SHP77 treated with DMSO at 0.1 percent for 48 hours (cell line): ENCODE measurements at places on chromosomes 12 and 14.
A peak's percentile ranks its signal among the peaks of the same experiment; 100 is the strongest.

GRCh38 chr12:100403446-100403845 lies 46.6 kb downstream of the SLC17A8 start:
- DNase-seq, result no peak

DNA sequence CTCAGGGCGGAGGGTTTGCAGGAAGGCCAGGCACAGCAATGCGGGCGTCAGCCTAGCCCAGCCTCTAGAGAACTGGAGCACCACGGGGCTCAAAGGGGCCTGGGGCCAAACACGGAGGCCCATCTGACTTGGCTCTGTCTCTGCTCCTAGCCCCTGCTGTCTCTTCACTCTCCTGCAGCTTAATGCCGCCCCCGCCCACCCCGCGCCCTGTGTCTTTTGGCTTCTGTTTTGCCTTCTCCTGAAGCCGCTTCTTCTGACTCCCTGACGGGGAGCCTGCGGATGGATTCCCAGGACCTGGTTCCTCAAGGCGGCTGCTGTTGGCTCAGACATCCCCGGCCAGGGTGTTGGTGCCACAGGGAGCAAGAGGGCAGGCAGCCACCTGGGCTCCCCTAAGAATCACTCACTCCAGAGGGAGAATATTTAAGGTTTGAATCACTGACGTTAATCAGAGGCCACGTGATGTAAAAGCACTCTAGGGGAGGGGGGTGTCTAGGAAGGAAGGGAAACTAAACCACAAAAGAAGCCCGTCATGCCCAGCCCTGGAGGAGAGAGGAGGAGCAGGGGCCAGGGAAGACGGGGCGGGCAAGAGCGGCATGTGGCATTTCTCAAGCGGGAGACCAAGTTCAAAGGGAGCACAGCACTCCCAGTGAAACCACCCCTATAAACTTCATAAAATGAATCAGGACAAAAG lies 36.9 kb upstream of the PRMT8 start:
- DNase-seq, result no peak

DNA sequence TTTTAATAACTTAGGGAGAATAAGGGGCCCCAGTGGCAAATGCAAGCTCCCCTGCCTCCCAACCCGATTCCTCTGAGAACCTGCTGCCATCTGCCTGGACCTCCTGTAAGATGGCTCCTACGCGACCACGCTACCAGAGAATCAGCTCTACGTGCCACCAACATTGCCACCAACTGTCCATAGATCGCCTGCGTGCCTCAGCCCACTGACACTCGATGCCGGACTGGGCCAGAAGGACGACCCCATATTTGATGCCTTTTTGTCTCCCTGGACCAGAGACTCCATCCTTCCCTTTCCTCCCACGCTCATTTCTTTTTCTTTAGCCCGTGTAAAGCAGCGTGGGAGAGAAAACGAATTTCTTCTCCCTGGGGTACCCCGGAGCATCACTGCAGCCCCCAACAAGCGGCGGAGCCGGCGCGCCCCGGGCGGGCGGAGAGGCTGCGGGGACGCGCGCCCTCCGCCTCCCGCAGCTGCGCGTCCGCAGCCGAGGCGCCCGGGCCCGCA lies 565 bp upstream of the KLHL42 start:
- DNase-seq, result peak; percentile 54

- DNase-seq, result no peak
These were observed 44.5 kb upstream of the ZDHHC17 start for GRCh38 chr12:76719171-76720041.

GRCh38 chr12:49507139-49507538 lies 31.7 kb upstream of the KCNH3 start:
- DNase-seq, result no peak

- DNase-seq, result no peak
These were observed 4.9 kb downstream of the TSPAN8 start for GRCh38 chr12:71152851-71153250.

GRCh38 chr12:11813438-11813813 lies 164.0 kb downstream of the ETV6 start:
- no peak for DNase-seq

DNA sequence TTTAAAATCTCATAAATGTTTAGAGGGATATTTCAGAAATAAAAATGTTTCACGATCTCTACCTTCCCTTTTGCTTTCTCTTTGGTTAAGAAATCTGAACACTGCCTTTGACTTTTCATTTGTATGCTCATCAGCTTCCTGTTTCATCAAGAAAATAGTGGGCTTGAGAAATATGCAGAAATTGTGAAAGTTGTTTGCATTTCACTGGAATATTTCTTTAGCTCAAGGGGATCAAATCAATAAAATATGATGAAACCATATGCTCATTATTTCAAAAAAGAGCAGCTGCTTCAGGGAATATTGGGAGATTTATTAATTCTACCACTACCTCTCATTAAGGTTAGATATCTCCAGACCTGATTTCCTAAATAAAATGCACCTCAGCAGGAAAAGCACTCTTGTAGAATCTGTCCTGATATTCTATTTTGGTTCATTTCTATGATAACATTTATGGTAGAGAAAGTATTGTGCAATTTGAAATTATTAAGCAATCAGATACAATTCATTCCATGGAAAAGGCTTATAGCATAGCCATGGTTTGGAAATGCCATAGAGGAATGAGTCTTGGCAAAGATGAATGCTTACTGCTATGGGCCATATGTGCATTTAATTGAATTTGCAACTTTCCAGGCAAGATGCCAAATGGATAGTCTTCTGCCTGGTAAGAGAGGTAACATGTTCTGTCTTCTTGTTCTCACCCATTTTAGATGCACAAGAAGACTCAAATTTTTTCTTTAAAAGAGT lies 212.6 kb upstream of the SLC16A7 start:
- DNase-seq, result no peak

GRCh38 chr12:89529738-89530137 lies 3.9 kb upstream of the POC1B start:
- peak; percentile 39 for DNase-seq

- DNase-seq, result no peak
These were observed 21.3 kb downstream of the BCL11B start for GRCh38 chr14:99250636-99251208.

- DNase-seq, result no peak
These were observed 500.5 kb downstream of the EGLN3 start for GRCh38 chr14:33450416-33450815.

- DNase-seq, result no peak
These were observed at the start of gene OAS1 for GRCh38 chr12:112906712-112907414. Gene OAS1 (plus strand): TSS chr12:112906962. CDS start chr12:112907040, 78 bp downstream.

DNA sequence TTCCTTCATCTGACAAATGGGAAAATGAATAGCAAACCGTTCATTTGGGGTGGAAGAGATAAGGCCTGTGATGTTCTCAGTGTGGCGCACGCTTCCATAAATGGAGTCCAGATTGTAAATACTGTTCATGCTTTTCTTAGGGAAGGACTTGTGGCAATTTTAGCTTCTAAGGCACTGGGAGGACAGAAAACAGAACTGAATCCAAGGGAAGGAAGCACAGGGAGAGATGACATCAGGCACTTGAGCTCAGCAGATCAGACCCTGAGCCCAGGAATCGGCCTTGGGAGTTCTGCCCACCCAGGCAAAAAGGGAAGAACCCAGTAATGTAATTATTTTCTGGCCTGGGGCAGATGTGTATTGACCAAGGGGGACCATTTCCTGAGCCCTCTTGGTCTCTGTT lies 7.2 kb upstream of the SH2B3 start:
- no peak for DNase-seq

DNA sequence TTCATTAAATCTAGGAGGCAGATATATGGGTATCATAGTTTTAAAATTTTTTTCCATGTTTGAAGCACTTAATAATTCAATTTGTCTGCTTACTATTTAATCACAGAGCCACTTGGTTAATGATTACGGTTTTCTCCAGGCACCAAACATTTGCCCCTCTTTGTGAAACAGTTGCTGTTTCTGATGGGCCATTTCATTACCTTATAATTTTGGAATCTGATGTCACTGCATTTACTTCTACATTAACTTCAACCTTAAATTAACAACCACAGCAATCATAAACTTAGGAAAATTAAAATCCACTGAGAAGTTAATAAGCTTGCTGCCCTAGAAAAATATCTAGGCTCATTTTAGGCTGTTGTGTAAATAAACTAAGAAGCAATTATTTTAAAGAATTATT lies 17.0 kb downstream of the TMCC3 start:
- no peak for DNase-seq

- no peak for DNase-seq
These were observed 31.8 kb upstream of the WSCD2 start for GRCh38 chr12:108097160-108097911.

DNA sequence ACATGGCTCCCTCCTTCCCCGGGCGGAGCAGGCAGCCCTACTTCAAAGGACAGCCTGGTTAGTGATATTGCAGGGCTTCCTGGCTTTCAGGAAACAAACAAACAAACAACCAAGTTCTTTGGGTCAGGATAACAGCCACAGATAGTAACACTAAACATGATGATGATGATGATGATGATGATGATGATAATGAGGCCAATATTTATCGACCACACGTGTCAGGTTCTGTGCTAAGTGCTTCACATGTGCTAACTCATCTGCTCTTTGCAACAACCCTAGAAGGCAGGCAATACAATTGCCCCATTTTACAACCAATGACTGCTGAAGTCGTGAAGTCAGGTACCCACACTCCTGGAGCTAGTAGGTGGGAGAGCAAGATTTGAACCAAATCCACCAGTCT lies 44.1 kb upstream of the TBX5 start:
- no peak for DNase-seq

- DNase-seq, result no peak
These were observed 28.7 kb downstream of the EGLN3 start for GRCh38 chr14:33922125-33922524.

- DNase-seq, result no peak
These were observed 111.3 kb downstream of the DENND5B start for GRCh38 chr12:31479516-31480210.

DNA sequence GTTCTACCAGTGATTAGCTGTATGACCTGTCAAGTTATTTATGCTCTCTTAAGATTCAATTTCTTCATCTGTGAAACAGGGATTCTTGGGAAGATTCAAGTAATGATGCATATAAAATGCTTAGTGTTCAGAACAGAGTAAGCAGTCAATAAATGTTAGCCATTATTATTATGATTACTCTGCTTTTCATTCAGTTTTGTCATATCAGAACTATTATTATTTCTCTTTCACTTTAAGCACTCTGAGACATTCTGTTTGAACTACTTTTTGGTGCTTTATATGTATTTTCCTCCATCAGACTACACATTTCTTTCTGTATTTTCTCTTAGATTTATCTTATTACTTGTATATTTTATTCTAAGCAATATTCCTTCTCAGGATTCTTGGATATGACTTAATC lies 81.2 kb downstream of the CFAP54 start:
- no peak for DNase-seq

- DNase-seq, result no peak
These were observed 19.3 kb downstream of the ZBTB39 start for GRCh38 chr12:56987011-56987410.

GRCh38 chr12:64098709-64099354 lies 123.3 kb downstream of the KICS2 start:
- peak; percentile 92 for DNase-seq

DNA sequence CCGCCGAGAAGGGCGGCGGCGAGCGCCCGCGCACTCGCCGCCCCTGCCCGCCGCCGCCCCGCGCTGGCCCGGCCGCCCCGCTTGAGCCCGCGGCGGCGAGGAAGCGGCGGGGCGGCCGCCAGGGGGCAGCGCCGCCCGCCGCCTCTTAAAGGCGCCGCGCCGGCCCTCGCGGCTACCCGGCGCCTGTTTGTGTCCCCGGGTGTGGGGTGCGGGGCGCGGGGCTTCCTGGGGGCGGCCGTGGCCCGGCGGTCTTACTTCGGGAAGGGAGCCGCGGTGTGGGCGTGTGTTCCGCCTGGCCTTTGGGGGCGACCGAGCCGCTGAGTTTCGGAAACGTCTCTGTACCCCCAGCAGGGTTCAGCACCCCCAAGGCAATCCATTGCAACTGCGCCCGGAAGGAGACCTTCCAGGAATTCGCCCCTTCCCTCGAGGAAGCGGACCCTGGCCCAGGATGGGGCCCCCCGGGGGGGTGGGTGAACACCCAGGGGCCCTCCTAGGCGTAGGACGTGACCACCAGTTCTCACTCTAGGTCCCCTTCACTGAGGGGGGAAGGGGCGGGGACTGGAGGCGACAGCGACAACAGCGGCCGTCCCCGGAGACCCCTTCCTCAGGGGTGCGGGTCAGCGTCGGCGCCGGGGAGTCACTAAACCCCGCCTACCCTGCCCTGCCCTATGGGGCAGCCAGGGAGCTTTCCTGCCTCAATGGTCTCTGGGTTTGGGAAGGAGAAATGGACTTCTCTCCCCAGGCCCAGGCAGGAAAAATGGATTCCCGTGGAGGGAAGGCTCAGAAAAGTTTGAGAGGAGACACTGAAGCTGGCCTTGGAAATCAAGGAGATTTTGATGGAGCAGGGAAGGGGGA lies at the start of gene ITPK1:
Gene ITPK1 (minus strand): TSS at position 105 of the 855 bp plus-strand sequence. CDS start 762 bp downstream, outside the sequence.
- DNase-seq, result no peak

DNA sequence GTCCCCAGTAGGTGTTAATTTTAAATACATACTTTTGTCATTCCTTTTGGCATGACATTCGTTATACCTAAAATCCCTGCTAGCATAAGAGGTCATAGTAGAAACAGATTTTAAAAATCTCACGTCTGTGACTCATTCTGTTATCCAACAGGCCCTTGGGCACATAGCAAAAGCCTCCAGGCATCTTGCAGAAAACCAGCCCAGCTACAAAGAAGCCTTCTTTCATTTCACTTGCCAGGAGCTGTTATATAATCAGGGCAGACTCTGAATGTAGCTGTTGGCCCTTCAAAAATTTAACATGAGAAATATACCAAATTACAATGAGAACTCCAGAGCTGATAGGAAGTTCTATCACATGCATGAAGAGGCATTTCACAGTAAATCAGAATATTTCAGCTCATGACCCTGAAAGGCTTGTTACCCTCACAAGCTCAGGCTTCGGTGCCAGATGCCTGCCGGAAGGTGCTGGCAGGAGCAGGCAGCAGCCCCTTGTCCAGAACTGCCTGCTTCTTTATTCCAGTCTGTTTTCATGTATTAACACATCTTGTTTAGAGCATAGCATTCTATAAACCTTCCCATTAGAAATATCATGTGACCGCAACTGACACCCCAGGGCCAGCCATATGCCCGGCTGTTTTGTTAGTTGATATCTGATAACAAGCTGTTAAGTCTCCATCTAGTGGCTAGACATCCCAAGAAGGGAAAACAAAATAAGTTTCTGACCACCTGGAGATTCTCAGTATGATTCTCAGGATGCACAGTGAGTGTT lies 17.8 kb downstream of the E2F7 start:
- no peak for DNase-seq
